CD4-positive, alpha-beta T cell treated with Interleukin-21 for 1 hour (primary cell): ENCODE measurements at places on chromosomes 13 and 19.

DNA sequence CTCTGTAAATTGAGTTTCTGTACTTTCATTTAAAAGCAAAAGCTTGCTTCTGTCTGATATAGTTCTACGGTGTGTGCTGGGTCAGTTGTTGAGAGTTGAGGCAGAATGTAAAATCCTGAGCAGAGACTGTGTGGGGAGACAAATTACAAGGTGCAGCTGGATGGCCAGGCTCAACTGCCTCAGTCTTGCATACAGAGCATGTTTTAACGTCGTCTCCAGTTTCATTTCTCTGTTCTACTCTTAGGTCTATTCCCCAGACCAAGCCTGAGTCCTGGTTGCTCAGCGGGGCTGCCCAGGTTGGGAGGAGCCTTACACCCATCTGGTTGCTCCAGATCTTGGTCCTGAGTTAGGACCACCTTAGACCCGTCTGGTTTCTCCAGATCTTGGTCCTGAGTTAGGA, 54.4 kb upstream of the MEDAG start:
- no peak for DNase-seq

DNA sequence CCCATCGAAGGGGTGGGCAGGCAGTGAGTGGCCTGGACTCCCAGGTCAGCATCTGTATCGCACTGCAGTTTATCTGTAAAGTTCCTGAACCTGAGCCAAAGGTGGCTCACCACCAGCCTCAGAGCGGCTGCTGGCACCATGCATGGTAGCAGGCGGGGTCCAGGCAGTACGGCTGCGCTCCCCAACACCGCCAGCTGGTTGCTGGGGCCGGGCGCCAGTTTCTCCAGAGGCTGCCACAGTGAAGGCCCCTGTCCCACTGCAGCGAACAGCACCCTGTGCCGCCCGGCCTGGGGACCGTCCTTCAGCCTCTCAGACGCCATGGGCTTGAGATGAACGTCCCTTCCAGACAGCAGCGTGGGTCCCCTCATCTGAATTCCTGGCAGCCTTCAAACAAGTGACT, 109.8 kb downstream of the KDM4B start:
- no peak for DNase-seq

GRCh38 chr13:97712770-97713169, 240.7 kb upstream of the IPO5 start:
- no peak for DNase-seq

- no peak for DNase-seq
Observed at GRCh38 chr19:1794424-1795172, 17.5 kb downstream of the ATP8B3 start.

DNA sequence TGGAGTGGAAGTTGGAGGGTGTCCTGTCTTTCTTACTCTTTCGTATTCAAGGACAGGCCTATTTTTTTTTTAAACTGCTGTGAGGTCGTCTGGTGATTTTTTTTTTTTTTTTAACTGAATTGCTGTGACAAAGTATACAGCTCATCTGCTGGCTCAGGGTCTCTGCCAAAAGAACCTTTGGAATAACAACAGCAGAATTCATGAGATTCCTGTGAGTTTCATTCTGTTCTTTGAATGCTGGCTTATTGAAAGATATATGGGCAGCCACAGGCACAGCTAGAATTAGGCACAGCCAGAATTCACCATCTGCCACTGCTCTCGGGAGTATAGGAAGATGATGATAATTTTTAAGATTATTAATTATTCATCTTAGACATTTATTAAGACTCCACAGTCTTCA, 21.4 kb upstream of the FRY start:
- no peak for DNase-seq

DNA sequence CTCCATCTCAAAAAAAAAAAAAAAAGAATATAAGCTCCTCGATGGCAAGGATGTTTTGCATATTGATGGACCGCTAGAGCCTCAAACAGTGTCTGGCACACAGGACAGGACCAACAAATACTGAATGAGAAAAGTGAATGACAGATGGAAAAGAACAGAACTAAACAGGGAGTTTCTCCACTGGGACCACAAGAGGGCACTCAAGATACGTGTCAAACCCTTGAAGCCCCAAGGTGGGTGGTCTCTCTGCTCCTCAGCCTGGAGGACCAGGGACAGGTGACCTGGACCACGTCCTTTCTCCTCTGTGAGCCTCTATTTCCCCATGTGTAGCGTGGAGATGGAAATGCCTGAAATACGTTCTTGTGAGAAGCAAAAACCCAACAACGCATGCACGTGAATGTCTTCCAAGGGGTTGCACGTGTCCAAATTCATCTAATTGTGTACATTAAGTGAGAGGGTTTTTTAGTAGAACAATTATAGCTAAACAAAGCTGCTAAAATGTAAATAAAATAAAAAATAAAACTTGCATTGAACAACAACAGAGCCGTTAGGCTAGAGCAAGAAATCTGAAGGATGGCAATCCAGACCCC, 5.7 kb upstream of the CDC42EP5 start:
- DNase-seq: peak; percentile 48

DNA sequence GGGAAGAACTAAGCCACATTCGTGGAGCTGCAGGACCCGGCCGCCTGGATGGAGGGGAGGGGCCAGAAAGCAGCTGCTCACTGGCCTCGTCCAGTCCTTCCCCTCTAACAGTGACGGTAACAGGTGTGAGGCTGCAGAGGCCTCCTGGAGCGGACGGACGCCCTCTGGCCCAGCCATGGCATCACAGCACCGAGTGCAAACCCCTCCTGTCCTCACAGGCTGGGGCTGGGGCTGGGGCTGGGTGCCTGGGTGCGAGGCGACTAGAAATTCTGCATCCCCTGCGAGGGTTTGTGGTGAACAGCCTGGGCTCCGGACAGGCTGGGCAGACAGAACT, 3.6 kb downstream of the MICOS13 start:
- no peak for DNase-seq

- no peak for DNase-seq
Observed at GRCh38 chr19:3810708-3811355, 24.7 kb upstream of the MATK start.

GRCh38 chr13:42803563-42804204, 22.3 kb downstream of the FAM216B start:
- no peak for DNase-seq

DNA sequence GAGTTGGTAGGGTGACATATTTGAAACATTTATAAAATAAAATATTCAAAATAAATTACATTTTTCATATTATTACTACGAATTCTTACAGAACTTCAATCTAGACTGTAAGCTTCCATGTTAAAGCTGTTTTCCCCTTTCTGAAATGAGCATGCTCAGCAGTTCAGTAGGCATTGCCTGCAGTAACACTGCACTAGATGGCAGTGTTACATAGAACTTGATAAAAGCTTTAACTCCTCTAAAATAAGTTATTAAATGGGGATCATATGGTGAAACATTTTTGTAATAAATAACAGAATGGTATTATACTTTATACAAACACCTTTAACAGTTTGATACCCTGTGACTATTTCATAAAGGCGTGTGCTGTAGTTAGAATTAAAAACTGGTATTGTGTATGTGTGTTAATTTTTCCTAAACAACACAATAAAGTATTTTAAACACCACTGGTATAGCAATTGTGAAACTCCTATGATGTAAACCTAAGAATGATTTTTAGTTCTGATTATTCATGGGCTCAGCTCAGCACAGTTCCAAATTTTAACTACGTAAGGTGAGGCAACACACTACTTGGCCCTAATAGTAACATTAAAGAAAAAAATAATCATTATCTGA, 11.6 kb upstream of the GPR18 start:
- peak; percentile 77 for DNase-seq

DNA sequence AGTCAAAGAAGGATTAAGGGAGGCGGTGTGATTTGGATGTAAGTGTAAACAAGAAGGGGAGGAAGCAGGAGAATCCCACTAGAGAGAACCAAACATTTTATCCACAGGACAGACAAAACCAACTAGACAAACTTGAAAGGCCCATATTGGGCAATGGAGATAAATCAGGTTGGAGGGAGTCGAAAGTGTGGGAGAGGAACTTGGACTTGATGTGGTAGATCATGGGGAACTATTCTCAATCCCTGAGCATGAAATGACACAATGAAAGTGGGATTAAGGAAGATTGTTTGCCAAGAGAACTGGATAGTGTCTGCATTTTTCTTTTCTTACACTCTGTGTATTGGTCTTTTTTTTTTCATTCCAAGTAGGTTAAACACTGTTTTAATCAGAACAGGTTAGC, 17.9 kb downstream of the GPR183 start:
- no peak for DNase-seq

DNA sequence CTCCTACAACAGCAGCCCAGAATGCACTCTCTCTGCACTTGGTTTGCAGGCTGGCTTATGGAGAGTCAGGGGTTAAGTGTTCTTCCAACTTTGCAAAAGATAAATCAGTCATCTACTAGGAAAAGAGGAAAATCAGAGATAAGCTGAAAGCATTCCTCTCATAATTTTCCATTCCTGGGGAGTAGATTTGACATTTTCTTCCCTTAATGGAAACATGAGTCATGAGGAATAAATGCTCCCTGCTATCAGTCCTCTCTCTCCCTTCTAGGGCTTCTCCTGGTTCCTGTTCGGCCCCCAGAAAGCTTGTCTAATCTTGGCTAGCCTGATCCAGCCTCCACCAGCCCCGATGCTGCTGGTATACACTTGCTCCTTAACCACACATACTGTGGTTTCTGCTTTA, 28.4 kb upstream of the ENOX1 start:
- DNase-seq: no peak

DNA sequence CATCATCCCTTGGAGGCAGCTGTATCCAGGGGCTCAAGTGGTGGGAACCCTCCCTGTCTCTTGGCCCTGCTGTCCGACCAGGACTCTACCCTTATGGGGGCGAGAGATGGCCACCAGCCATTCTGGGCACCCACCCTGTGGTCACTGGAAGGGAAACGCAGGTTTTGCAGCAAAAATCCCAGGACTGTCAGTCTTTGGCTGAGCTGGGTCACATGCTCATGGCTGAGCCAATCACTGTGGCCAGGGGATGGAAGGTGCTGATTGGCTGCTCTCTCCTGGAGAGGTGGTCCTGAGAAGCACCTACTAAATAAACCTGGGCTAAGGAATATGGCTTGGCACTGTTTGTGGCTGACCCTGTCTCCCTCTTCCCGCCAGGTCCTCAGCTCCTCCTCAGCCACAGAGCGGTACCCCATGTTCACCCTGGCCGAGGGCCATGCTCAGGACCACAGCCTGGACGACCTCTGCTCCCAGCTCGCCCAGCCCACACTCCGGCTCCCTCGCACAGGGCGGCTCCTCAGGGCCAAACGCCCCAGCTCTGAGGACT, 8.9 kb downstream of the ATG4D start:
- DNase-seq: peak; percentile 37

- no peak for DNase-seq
Observed at GRCh38 chr19:1373534-1374249, 10.0 kb upstream of the NDUFS7 start.
